ENCODE measurements at places on chromosomes 1 and 21. TPM values are rescaled to one million over a fixed set of nuclear protein-coding genes. Genes with fewer than 3 reads are reported as not detected.

AMY1A gene
- total RNA-seq: not detected

AKIRIN1 gene
- total RNA-seq: 37.1 TPM

F5 gene
- total RNA-seq: 0.28 TPM

LAPTM5 gene
- total RNA-seq: 77.6 TPM

ZDHHC18 gene
- 26.6 TPM for total RNA-seq

GJA5 gene
- total RNA-seq: 0.70 TPM

SLC16A4 gene
- total RNA-seq: 10.1 TPM

SYT11 gene
- total RNA-seq: 5.6 TPM

NPPA gene
- total RNA-seq: not detected

CENPL gene
- total RNA-seq: 3.2 TPM

FCRLB gene
- 0.40 TPM for total RNA-seq

DNA sequence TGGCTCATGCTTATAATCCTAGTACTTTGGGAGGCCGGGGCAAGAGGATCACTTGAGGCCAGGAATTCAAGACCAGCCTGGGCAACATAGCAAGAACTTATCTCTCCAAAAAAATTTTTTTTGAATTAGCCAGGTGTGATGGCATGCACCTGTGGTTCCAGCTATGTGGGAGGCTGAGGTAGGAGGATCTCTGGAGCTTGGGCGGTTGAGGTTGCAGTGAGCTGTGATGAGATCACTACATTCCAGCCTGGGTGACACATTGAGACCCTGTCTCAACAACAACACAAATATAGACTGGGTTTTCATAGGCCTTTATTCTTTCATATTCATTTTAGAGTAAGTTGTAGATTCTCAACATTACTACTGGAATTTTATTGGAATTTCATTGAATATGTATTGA, 12.8 kb downstream of the MED18 start:
- no peak overlapping the region for H3K27ac ChIP-seq
- DNase-seq: no peak
- H3K27me3 ChIP-seq: no peaks in the 10 kb centered on the region
- no peaks in the 10 kb centered on the region for H3K4me1 ChIP-seq
- no peaks in the 10 kb centered on the region for H3K36me3 ChIP-seq
- H3K4me3 ChIP-seq: no peak overlapping the region

DNA sequence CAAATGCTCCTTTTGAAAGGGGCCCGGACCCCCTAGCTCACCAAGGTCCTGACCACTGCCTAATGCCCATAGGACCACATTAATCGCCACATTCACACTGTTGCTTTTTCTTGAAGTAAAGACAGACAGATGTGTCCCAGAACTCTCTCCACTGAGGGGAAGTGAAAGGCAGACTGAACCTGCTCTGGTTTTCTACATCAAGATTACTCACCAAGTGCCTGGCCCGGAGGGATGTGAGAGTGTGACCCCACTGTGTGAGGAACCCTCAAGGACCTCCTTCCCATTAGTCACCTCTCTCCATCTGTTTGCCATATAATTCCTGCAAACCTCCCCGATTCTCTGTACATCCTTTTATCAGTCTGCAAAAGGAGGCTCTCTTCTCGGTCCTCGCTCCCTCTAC, 381.5 kb downstream of the OMA1 start:
- H3K4me3 ChIP-seq: no peak overlapping the region
- H3K27ac ChIP-seq: no peak overlapping the region
- H3K36me3 ChIP-seq: no peaks in the 10 kb centered on the region
- H3K27me3 ChIP-seq: no peaks in the 10 kb centered on the region
- no peak for DNase-seq
- H3K4me1 ChIP-seq: no peaks in the 10 kb centered on the region

- no peaks in the 10 kb centered on the region for H3K36me3 ChIP-seq
- H3K4me1 ChIP-seq: no peaks in the 10 kb centered on the region
- peak overlapping the region; percentile 87 for H3K27ac ChIP-seq
- H3K4me3 ChIP-seq: no peak overlapping the region
- peak; percentile 79 for DNase-seq
Observed at GRCh38 chr21:45302082-45303061, 14.7 kb upstream of the POFUT2 start.

GRCh38 chr1:24586970-24587820, 31.3 kb downstream of the NCMAP start:
- H3K27me3 ChIP-seq: no peaks in the 10 kb centered on the region
- H3K36me3 ChIP-seq: no peaks in the 10 kb centered on the region
- DNase-seq: peak; percentile 54
- H3K27ac ChIP-seq: no peak overlapping the region
- H3K4me3 ChIP-seq: no peak overlapping the region
- no peaks in the 10 kb centered on the region for H3K4me1 ChIP-seq

- peak; percentile 74 for DNase-seq
- H3K4me3 ChIP-seq: no peak overlapping the region
- H3K4me1 ChIP-seq: peaks cover 4% of the 10 kb centered on the region
Observed at GRCh38 chr1:153790313-153790965, 15.2 kb downstream of the SLC27A3 start.

DNA sequence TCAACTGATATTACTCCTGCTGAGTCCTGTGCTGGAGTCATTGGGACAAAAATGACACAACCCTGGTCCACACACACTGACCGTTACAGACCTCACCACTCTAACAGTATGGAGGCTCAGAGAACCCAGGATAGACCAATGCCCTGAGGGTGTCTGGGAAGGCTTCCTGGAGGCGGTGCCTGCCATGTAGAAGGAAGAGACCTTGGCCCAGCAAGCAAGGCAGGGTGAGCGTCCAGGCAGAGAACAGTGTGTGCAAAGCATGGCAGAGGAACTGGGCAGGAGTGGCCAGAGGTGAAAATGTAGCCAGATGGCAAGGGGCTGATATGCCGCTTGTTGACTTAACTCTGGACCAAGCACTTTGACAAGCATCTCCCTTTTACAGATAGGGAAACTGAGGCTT, 85.5 kb downstream of the VWA5B1 start:
- no peaks in the 10 kb centered on the region for H3K36me3 ChIP-seq
- no peaks in the 10 kb centered on the region for H3K4me1 ChIP-seq
- no peak for DNase-seq
- no peak overlapping the region for H3K4me3 ChIP-seq

GRCh38 chr1:46580140-46580903, 23.7 kb downstream of the MKNK1 start:
- no peak overlapping the region for H3K4me3 ChIP-seq
- no peak overlapping the region for H3K27ac ChIP-seq
- DNase-seq: no peak
- H3K36me3 ChIP-seq: peaks cover 89% of the 10 kb centered on the region
- H3K4me1 ChIP-seq: peaks cover 13% of the 10 kb centered on the region

DNA sequence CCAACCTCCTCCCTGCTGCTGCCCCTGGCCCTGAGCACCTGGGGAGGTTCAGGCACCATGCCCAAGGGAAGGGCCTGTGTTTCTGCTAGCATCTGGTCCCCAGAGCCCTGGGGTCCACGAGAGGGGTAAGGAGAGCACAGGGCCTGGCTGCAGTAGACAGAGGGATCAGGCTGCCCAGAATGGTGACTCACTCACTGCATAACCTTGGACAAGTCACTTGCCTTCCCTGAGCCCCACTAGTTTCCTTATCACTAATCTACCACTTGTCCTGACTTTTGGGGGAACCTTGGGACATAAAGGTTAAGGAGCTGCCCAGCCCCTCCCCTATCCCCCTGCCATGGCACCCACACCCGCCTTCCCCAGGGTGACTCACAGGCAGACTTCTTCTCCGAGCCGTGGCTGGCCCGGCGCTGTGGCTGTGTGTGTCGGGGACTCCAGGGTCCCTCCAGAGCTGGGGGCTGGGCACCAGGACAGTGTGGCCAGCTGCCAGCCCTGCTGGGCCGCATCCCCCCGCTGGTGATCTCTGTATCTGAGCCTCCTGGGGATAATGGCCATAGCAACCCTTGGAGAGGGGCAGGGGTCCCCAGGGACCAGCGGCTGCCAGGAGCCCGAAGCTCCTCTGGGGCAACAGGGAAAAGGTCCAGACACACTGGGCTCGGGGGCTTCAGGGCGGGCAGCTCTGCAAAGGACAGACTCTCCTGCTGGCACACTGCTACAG, 4.0 kb downstream of the ARHGEF19 start:
- DNase-seq: no peak
- H3K4me1 ChIP-seq: no peaks in the 10 kb centered on the region
- H3K27me3 ChIP-seq: no peaks in the 10 kb centered on the region
- H3K4me3 ChIP-seq: no peak overlapping the region

- no peaks in the 10 kb centered on the region for H3K4me1 ChIP-seq
- H3K27me3 ChIP-seq: no peaks in the 10 kb centered on the region
- DNase-seq: peak; percentile 51
- H3K27ac ChIP-seq: peak overlapping the region; percentile 74
- no peaks in the 10 kb centered on the region for H3K36me3 ChIP-seq
Observed at GRCh38 chr21:45308194-45309068, 20.7 kb upstream of the POFUT2 start.

DNA sequence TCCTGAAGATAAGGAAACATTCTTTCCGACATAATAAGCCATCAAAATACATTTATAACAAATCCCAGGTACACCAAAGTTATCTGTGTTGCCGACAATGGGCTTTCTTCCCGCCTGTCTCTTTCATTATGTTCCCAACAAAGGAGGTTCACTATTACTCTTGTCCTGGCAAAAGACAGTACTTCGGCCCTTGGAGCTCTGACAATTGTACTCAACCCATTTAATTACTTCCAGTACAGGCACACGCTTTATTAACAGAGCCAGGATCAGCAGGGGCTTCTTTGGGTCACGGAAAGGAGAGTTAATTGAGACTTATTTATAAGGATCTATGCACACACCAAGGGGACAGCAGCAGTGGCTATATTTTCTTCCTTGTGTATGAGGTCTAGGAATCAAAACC, 46.6 kb upstream of the DUSP10 start:
- no peak overlapping the region for H3K27ac ChIP-seq
- H3K4me3 ChIP-seq: no peak overlapping the region
- peaks cover 2% of the 10 kb centered on the region for H3K4me1 ChIP-seq
- H3K27me3 ChIP-seq: no peaks in the 10 kb centered on the region

GRCh38 chr1:7042322-7043190, 257.3 kb downstream of the CAMTA1 start:
- no peaks in the 10 kb centered on the region for H3K27me3 ChIP-seq
- H3K36me3 ChIP-seq: no peaks in the 10 kb centered on the region
- no peaks in the 10 kb centered on the region for H3K4me1 ChIP-seq
- no peak overlapping the region for H3K27ac ChIP-seq
- DNase-seq: no peak

DNA sequence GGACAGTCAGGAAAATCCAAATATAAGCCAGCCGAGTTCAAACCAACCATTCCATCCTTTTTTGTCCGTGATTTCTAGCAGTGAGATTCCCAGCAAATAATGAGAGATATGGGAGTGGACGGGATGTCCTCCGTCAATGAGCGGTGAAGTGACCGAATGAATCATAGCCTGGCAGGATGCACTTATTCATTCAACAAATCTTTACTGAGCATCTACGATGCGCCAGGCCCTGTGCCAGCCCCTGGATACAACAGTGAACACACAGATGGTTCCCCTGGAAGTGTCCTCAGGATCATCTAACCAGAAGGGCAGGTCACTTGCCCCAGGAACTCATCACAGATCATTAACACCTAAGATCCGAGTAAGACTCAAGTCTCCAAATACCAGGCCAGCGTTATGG, 8.2 kb upstream of the PLEKHA6 start:
- no peak for DNase-seq
- H3K4me3 ChIP-seq: no peak overlapping the region

GRCh38 chr21:41350436-41351155, 11.2 kb upstream of the MX2 start:
- H3K36me3 ChIP-seq: peaks cover 14% of the 10 kb centered on the region
- DNase-seq: no peak
- H3K27ac ChIP-seq: no peak overlapping the region
- H3K4me3 ChIP-seq: no peak overlapping the region

- no peaks in the 10 kb centered on the region for H3K4me1 ChIP-seq
- H3K27me3 ChIP-seq: no peaks in the 10 kb centered on the region
- no peaks in the 10 kb centered on the region for H3K36me3 ChIP-seq
- no peak for DNase-seq
Observed at GRCh38 chr21:45001134-45002095, 61.6 kb downstream of the SLX9 start.

GRCh38 chr1:218904416-218904815, 269.3 kb upstream of the LYPLAL1 start:
- H3K27me3 ChIP-seq: no peaks in the 10 kb centered on the region
- no peaks in the 10 kb centered on the region for H3K36me3 ChIP-seq
- no peak overlapping the region for H3K4me3 ChIP-seq

- H3K27me3 ChIP-seq: no peaks in the 10 kb centered on the region
- no peak overlapping the region for H3K27ac ChIP-seq
- no peak for DNase-seq
- no peak overlapping the region for H3K4me3 ChIP-seq
- no peaks in the 10 kb centered on the region for H3K36me3 ChIP-seq
Observed at GRCh38 chr1:7458946-7459345, 312.1 kb upstream of the VAMP3 start.

GRCh38 chr1:88648706-88649105, 35.4 kb upstream of the PKN2 start:
- no peak overlapping the region for H3K27ac ChIP-seq
- H3K4me3 ChIP-seq: no peak overlapping the region
- no peaks in the 10 kb centered on the region for H3K36me3 ChIP-seq
- no peak for DNase-seq

DNA sequence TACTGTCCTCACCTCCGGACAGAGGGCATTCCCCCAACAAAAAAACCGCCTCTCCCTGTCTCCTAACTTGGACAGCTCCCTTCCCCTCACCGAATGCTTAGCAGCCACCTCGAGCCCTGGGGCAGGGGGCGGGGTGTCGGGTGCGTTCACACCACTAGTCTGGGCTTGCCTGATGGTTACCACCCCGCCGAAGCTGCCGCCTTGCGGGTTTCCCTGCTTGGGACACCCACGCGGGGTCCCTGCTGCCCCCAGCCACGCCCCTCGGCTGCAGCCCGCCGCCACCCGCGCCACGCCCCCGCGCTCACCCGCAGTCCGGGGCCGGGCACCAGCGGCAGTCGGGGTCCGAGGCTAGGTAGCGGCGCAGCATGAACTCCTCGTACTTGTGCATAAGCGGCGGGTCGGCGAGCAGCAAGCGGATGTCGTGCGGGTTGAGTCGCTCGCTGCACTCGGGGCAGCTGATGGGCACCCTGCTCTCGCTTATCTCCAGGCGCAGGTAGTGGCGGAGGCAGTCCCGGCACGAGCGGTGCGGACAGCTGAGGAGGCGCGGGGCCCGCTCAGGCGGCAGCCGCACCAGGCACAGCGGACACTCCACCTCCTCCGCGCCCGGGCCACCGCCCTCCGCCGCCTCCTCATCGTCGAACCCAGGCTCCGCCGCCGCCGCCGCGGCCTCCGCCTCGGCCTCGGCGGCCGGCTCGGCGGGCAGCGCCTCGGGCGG, 706 bp downstream of the RNF19B start:
- no peaks in the 10 kb centered on the region for H3K36me3 ChIP-seq
- no peaks in the 10 kb centered on the region for H3K27me3 ChIP-seq
- H3K4me3 ChIP-seq: peak overlapping the region; percentile 99

- H3K27ac ChIP-seq: no peak overlapping the region
- H3K4me1 ChIP-seq: no peaks in the 10 kb centered on the region
- H3K27me3 ChIP-seq: no peaks in the 10 kb centered on the region
- H3K36me3 ChIP-seq: no peaks in the 10 kb centered on the region
- DNase-seq: no peak
- no peak overlapping the region for H3K4me3 ChIP-seq
Observed at GRCh38 chr1:65119951-65120350, 28.1 kb upstream of the AK4 start.
